ENCODE measurements at places on chromosomes 4 and X. TPM values are rescaled to one million over a fixed set of nuclear protein-coding genes. Genes with fewer than 3 reads are reported as not detected.

The GJB1 gene
- total RNA-seq, result not detected

The TRIM60 gene
- not detected for total RNA-seq

The MAGEB2 gene
- total RNA-seq, result not detected

The NDNF gene
- not detected for total RNA-seq

The FRMD7 gene
- not detected for total RNA-seq

The PRKG2 gene
- total RNA-seq, result 0.09 TPM

The DCLK2 gene
- 2.2 TPM for total RNA-seq

The NXF2 gene
- total RNA-seq, result not detected

The TRIML2 gene
- not detected for total RNA-seq

The ATP2B3 gene
- total RNA-seq, result under 0.01 TPM

The CT45A2 gene
- not detected for total RNA-seq

The GPR143 gene
- 2.6 TPM for total RNA-seq

The NEIL3 gene
- 2.8 TPM for total RNA-seq

The PPP2R2C gene
- total RNA-seq, result 0.66 TPM

The AADAT gene
- 0.81 TPM for total RNA-seq

The HEPH gene
- 0.47 TPM for total RNA-seq

The CFAP47 gene
- not detected for total RNA-seq

The BEX2 gene
- total RNA-seq, result 0.38 TPM

The SHISA3 gene
- total RNA-seq, result 3.9 TPM

The DIPK2B gene
- 9.1 TPM for total RNA-seq

The DMP1 gene
- total RNA-seq, result not detected

The SLC25A43 gene
- 15.5 TPM for total RNA-seq

The ARSJ gene
- 64.5 TPM for total RNA-seq

The ZCCHC18 gene
- total RNA-seq, result 1.8 TPM

The ZMAT1 gene
- total RNA-seq, result 2.2 TPM

The SYTL4 gene
- total RNA-seq, result 14.2 TPM

The GPR119 gene
- not detected for total RNA-seq

The KIT gene
- total RNA-seq, result 13.9 TPM

The MND1 gene
- total RNA-seq, result 2.4 TPM

The XPNPEP2 gene
- total RNA-seq, result not detected

The NR0B1 gene
- total RNA-seq, result not detected

The ZNF630 gene
- total RNA-seq, result 0.54 TPM

The DKK2 gene
- 0.09 TPM for total RNA-seq

The TCEAL7 gene
- total RNA-seq, result 0.72 TPM

The GYG2 gene
- total RNA-seq, result under 0.01 TPM

The RAB41 gene
- total RNA-seq, result not detected

The GC gene
- not detected for total RNA-seq

The ZFP42 gene
- total RNA-seq, result not detected

The UNC5C gene
- under 0.01 TPM for total RNA-seq

The TRAM1L1 gene
- 0.36 TPM for total RNA-seq

The ADAD1 gene
- not detected for total RNA-seq

The HTR2C gene
- total RNA-seq, result not detected

The RBBP7 gene
- 113 TPM for total RNA-seq

All from endothelial cell of coronary artery (primary cell).